ENCODE measurements at places on chromosomes 7 and 10.

DNA sequence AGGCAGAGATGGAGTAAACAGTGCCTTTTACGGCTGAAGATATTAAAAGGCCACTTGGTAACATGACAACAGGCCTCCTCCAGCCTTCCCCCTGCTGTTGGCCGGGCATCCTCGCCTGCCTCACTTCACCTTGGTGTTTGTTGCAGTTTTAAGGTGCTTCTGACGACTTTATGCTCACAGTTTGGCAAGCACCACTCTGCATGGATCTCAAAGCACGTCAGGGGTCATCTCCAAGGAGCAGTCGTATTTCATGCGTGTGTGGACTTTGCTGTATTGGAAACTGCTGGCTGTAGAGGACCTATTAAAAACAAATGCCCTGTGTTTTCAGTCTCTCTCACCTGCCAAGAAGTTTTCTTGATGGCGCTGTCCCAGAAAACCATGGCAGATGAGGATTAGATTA is 483.1 kb downstream of the RPS24 start:
- no peak for DNase-seq

GRCh38 chr7:116420003-116420402 is 79.5 kb upstream of the CAV2 start:
- DNase-seq, result no peak

GRCh38 chr7:30880125-30880720 is 31.4 kb upstream of the AQP1 start:
- no peak for DNase-seq

- no peak for DNase-seq
Observed at GRCh38 chr7:157612009-157612663, 275.3 kb downstream of the DNAJB6 start.

GRCh38 chr10:102316421-102316820 is 71.1 kb downstream of the GBF1 start:
- no peak for DNase-seq

DNA sequence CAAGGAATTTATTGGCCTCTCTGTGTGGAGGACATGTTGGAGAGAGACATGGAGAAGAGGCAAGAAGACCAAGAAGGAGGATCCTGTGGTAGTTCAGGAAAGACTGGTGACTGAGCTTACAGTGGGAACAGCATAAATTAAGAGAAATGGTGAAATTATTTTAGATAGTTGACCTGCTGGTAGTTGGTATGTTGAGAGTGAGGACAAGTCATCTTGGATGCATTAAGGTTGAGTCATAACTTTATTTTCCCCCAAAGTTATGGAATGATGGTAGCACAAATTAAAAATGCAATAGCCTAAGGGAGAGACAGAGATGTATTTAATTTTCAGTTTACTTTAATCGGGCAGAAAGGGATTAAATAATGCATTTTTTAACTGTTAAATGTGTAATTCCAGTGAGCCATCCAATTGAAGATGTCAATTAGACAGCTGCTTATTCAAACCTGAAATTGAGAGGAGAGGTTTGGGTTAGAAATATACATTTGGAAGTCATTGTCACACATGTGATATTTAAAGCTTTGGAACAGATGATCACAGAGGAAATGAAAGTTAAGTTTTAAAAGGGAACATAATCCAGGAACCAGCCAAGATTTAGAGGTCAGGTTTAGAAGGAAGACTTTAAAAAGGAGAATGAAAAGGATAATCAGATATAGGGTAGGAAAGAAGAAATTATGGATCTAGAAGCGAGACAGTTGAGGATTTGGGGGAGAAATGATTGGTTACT is 80.6 kb downstream of the DGKB start:
- DNase-seq, result peak; percentile 41

GRCh38 chr10:27258838-27259812 is 18.5 kb upstream of the ACBD5 start:
- DNase-seq, result no peak

DNA sequence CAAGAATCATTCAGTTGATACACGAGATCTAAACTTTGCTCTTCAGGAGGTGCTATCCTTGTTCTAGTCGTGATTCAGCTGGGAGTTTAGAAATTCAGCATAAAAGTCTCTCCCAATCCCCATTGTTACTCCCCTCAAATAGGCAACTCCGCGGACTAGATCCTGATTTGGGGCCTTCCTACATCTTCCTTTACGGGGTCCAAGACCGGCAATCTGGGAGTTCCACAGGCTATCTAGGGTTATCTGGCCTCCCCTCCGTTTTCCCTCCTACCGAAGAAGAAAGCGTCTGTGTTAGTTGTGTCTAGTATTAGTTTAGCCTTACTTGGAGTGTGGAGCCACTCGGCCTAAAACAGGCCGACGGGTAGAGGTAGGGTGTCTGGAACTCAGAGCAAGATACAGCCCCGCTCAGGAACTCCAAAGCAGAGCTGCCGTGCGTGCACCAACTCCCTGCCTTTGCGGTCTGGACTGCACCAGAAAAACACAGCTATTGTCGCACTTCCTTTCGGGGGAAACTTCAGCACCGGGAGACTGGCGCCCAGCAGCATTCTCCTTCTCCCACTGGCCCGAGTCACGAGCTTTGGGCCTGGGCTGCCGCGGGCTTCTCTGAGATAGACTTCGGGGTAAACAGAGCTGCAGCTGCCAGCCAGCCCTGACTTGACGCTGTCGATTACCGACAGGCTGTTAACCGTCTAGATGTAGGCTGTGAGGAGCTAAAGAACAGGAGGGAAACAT is 1.5 kb upstream of the DLX5 start:
- no peak for DNase-seq

GRCh38 chr7:154436560-154436959 is 384.4 kb downstream of the DPP6 start:
- no peak for DNase-seq

DNA sequence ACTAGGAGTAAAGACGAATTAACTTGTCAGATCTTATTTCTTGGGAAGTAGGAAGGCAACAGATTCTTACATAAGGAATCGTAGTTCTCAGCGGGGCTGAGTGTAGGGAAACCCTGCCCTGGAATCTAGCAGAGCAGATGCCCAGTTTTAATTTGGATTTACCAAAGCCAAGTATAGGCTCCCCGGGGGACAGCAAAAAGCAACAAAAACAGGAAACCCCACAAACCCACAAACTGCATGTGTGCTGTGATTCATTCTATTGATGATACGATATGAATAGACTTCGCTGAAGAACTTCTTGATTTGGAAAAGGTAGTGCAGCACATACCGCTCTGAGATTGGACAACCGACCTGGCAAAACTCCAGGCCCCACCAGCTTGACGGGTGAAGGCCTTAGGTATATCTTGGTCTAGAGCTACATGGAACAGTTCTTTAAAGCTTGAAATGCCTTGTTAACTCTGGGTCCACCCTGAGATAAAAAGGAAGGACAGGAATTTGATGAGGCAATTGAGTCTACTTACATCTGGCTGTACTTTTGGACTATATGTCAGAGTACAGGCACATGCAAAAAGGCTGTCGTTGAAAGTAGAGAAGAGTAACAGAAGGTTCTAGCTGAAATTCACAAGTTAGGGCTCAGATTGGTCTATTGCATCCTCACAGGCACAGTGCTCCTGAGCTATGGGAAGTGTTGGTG is 49.1 kb downstream of the STRA8 start:
- DNase-seq, result peak; percentile 63

DNA sequence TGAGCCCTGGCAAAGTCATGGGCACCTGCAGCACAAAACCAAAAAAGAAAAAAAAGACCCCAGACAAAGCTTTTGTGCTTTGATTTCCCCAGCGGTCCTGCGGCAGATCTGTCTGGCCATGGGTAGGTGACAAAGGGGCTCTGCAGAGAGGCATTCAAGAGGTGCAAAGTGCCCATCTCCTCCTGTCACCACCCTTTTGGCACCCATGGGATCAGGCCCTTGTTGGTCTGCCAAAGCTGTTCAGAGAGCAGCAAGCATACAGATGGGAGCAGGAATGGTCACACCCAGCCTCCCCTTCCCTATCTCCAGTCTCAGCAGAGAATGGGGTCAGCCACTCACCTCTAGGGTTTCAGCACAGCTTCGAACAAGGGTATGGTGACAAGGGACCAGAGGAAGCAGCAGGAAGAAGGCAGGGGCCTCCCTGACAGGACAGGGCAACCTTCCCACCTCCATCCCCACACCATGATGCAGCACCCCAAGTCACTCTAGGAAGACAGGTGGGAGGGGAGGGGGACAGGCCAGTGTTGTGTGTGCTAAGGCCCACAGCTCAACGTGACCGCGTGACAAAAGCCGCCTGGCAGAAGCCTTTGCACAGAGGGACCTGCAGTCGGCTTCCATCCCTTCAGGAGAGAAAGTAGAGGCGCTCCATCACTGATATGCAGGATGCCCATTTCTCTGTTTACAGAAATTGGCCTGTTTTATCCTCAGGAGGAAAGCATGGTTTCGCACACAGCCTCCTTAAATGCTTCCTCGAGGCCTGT is 6.3 kb downstream of the CAMK2G start:
- DNase-seq, result no peak

DNA sequence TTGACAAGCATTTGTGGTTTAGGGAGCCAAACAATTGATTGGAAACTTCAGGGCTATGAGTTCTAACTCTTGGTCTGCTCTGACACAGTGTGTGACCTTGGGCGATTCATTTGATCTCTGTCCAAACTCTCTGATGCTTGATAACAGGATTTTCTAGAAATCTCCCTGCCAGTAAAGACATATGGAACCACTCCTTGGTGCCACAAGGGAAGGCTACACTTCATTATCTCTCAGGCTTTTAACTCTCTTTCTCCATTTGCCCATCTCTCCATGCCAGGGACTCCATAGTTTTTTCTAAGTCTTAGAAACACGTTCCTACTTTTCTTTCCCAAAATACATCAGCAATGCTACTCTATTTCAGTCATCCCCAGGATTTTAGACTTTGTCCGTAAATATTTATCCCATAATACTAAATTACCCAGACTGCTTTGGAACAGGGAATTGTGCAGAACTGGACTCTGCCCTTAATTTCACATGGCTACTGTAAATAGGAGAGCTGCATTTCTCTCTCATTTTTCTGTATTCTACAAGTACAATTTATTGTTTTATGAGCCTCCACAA is 488.2 kb downstream of the SUGCT start:
- no peak for DNase-seq

DNA sequence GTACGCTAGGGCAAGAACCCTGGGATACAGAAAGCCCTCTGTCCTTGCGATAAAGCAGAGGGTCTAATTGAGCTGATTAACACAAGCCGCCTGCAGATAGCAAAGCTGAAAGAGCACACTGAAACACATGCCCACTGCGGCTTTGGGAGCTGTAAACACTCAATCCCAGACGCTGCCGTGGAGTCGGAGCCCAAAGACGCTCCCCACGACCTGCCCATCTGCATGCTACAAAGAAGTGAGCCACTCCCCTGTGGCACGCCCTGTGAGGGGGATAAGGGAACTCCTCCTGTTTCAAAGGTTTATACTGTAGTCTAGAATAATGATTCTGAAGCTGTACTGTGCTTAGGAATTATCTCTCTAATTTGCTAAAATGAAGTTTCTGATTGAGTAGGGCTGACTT is 985.6 kb upstream of the GHITM start:
- DNase-seq, result no peak

DNA sequence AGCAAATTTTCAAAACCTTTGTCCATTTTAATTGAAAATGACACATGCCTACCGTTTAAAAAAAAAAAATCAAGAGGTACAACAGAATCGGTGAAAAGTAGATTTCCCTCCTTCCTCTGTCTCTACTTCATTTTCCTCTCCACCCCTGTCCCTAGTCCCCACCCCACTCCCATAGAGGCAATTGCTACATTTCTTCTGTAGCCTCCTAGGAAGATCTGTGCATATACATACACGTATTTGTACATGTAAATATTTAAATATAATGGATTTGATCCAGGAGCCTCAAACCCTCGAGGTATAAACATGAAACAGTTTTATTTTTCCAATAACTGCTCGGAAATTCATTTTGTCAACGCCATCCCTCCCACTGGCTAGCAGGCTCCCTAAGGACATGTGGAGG is 14.1 kb upstream of the SLC29A3 start:
- DNase-seq, result no peak

GRCh38 chr10:92239600-92240288 is 51.1 kb downstream of the CPEB3 start:
- DNase-seq, result no peak

- DNase-seq, result no peak
Observed at GRCh38 chr10:86344281-86344680, 22.3 kb downstream of the GRID1 start.

DNA sequence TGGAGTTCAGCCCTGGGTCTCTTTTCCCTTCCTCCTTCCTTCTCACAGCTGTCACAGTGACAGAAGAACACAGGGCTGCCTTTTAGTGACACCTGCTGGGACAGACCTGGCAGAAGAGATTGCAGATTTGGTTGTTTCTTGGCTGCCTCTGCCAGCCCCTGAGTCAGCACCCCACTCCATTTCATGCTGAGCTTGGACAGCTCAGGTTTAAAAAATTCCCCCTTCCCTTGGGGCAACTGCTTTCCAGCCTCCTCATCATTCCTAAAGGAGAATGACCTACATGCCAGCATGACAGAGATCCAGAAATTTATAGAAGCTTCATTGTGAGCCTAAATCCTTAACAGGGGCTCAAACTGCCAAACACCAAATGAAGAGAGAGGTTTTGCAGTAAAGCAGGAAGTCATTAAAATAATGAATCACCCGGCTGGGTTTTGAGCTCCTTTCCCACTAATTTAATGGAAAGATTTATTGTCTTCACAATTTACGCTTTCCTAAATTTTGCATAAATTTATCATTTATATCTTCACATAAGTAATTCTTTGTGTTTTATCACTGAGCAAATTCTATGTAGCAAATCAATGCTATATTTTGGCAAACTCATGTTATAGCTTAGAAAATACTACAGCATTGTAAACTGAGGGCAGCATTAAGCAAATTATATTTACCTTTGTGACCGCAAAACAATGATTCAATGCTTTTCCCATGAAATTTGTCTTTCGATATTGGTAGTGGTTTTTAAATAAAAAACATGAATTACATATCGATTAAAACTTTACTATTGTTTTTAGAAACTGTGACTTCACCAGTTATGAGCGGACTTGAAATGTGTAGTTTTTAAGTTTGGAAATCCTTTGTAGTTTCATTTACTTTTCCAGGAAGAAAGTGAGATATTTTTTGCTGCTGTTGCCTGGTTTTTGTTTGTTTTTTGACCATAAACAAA is 399.5 kb upstream of the ANKRD30A start:
- peak; percentile 91 for DNase-seq

- DNase-seq, result peak; percentile 34
Observed at GRCh38 chr7:23618241-23618640, 21.1 kb downstream of the CCDC126 start.
